ENCODE measurements at places on chromosomes 2 and 18.

DNA sequence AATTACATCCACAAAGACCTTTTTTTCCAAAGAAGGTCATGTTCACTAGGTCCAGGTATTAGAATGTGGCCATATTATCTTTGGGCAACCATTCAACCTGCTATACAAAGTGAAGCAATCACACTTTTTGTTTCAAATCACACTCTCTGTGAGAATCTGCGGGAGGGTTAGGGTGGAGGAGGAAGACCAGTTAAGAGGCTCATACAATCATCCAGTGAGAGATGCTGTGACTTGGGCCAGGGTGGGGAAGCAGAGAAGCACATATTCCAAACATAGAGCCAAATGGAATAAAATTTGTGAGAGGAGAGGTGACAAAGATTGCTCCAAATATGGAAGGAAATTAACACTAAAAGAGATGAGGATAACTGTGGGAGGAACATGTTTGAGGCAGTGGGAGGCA is 351.6 kb downstream of the CYRIA start:
- no peak for DNase-seq

GRCh38 chr2:45834372-45834771 is 182.9 kb downstream of the PRKCE start:
- DNase-seq = no peak

- peak; percentile 57 for DNase-seq
Observed at GRCh38 chr18:35267161-35267651, 22.8 kb downstream of the ZSCAN30 start.

DNA sequence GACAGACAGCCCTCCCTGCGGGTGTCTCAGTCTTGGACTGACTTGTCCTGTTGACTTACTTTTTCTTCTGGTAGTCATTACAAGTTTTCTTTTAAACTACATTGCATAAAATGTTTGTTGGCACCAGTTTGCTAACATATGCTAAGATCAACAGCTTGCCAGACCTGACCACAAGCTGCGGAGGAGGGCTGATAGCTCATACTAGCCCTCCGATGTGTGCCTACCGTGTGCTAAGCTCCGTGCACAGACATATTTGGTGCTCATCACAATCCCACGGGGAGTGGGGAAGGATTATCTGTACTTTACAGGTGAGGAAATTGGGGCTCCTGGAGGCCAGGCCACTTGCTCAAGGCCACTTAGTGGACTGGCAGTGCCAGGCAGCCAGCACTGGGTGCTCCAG is 72.8 kb upstream of the YPEL5 start:
- DNase-seq = peak; percentile 2

- peak; percentile 53 for DNase-seq
Observed at GRCh38 chr2:154402213-154402612, 296.3 kb upstream of the KCNJ3 start.

- no peak for DNase-seq
Observed at GRCh38 chr2:239752951-239753350, 272.2 kb downstream of the NDUFA10 start.
